Glutamatergic neuron (in vitro differentiated cells): ENCODE measurements at places on chromosomes 5 and 9.

- DNase-seq, result no peak
Observed at GRCh38 chr5:84474126-84474525, 89.4 kb upstream of the EDIL3 start.

DNA sequence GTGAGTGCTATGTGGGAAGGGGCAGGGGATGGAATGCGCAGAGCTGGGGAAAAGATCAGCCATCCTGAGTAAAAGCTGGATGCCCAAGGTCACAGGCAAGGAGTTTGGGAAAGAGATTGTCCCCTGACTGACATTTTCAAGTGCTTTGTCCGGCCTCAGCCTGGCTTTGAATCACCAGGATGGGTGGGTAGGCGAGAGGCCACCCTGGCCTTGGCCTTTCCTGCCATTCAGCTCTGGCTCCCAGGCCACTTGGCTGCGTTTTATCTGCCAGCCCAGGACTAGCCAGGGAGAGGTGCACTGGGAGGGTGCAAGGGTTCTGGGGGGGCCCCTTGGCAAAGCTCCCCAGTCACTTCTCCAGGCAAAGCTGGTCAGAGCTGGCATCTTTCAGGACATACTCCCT, 37.4 kb upstream of the SYNPO start:
- no peak for DNase-seq

GRCh38 chr5:84343171-84343570, 41.5 kb downstream of the EDIL3 start:
- DNase-seq, result no peak

- no peak for DNase-seq
Observed at GRCh38 chr5:90560771-90561170, 2.2 kb downstream of the ADGRV1 start.

GRCh38 chr5:24547132-24547531, 97.6 kb downstream of the CDH10 start:
- no peak for DNase-seq

DNA sequence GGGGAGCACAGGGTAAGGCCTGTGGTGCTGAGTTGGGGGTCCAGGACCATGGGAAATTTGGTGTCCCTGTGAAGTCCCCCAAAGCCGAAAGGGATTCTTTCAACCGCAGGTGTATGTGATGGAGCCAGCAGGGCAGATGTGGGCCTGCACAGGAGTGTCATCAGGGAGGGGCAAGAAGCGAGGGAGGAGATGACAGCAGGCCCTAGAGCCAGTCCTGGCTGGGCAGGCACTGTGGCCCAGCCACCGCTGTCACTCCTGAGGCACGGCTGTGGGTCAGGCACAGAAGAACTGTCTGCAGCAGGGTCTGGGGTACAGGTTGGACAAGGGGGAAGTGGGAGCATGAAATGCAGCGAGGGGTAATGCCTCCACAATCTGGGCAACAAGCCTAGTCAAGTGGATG, 4.8 kb downstream of the HK3 start:
- no peak for DNase-seq

DNA sequence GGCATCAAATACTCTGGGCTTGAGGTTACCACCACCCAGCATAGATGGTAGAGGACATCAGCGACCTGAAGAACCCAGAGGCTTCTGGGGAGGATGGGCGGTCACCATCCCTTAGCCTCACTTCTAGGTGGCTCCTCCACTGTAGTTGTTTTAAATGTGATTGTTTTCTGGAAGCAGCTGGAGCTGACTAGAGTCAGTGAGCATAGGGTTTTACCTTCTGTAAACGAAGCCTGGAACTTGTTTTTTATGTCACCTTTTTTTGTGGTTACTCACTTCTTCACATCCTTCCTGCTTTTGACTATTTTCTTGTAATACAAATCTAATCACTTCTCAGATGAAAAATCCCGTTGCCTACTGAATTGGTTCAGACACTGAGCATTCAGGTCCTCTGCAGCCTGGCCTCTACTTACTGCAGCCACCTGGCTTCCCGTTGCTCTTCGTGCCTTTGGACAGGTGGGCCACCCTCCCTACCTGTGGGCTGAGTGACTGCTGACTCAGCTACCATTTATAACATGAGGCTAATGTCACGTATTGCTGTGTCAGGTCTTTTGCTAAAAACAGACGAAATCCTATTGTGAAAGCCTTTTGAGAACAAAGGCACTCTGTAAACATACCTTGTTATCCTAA, 167.8 kb downstream of the MAN2A1 start:
- DNase-seq, result no peak

- DNase-seq, result no peak
Observed at GRCh38 chr9:18429070-18429469, 44.9 kb upstream of the ADAMTSL1 start.
